ENCODE measurements at places on chromosomes 11 and 22.

DNA sequence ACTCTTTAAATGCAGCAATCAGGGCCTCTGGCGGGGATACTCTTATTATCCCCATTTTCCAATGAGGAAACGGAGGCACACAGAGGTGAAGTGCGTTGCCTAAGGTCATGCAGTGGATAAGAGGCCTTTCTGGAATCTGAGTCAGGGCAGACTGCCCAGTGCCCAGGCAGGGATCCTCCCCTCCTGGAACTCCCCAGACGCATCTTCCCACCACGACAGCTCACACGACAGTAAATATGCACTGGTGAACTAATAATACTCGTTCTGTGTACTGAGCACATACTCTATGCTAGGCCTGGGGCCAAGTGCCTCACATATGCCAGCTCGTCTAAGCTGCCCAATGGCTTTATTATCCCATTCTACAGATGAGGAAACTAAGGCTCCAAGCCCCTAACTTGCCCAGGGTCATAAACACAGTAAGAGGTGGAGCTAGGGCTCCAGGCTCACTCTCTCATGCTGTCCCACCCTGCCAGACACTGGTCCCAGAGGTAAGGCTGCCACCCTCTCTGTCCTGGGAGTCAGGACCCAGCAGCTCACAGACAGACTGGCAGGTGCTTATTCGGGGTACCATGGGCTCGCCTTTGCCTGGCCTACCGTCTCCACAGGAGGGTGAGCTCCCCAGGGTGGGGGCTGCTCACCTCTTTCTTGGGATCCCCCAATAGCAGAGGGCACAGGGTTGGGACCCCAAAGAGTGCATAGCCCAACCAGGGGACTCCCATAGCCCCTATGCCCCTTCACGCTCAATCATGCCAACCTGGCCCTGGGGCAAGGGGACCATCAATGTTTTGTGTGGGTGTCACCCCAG, 2.3 kb downstream of the IL2RB start:
- no peak for DNase-seq

- no peak for DNase-seq
These were observed 480.5 kb upstream of the RAG2 start for GRCh38 chr11:37078521-37078920.

DNA sequence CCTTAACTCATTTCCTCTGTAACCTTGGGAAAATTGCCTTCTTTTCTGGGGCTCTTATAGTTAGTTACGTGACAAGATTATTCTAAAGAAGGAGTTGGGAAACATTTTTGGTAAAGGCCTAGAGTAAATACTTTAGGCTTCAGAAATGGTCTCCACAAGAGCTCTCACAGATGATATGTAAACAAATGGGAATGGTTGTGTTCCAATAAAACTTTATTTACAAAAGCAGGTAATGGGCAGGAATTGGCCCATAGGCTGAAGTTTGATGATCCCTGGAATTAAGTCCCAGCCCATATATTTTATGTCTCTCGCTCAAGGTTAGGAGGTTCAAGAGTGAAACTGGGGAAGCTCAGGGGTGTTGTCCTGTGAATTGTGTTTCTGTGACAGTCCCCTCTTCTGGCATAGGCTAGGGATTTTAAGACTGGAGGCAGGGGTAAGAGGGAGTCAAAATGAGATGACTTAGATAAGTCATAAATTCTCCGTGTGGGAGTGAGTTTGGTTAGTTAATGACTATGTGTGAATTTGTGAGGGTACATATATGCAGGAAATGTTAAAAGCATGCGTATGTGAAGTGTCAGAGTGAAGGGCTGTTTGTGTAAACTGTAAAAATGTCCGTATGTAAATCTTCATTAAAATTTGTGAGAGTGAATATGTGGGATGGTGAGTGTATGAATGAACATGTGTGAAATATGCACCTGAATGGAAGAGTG, 7.4 kb upstream of the OR52B4 start:
- DNase-seq: no peak

DNA sequence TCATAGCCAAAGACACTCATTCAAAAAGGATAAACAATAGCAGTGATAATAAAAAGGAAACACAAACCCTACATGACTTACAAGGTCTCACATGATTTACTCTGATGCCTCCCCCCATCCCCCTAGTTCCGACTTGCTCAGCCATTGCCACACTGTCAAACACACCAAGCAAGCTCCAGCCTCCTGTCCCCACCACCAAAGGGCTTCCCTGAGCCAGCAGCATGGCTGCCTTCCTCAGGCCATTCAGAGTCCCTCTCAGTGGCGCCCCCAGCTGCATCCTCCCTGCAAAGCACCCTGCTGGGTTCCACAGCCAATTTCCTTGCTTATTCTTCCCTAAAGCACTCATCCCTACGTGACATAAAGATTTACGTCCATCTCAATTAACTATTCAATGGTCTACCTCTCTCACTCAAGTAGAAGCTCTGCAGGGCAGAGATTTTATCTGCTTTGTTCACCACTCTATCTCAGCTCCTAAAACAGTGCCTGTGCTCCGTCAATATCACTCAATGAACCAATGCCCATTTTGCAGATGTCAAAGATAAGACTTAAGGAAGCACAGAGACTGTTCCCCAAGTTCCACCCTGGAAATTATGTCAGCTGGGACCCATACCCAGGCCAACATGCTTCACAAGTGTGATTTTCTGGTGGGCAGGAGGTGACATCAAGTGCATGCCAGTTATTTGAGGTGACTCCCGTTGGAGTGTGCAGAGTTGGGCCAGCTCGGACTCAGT, 106.9 kb downstream of the SYN3 start:
- no peak for DNase-seq
